ENCODE measurements at places on chromosomes 12 and 14. TPM values are rescaled to one million over a fixed set of nuclear protein-coding genes. Genes with fewer than 3 reads are reported as not detected.

ESRRB gene
- 1.2 TPM for total RNA-seq

GRCh38 chr14:99880651-99881420 lies 87.6 kb downstream of the EML1 start:
- DNase-seq = peak; percentile 72

- no peak for DNase-seq
Observed at GRCh38 chr12:47378907-47379306, 299.1 kb upstream of the AMIGO2 start.

DNA sequence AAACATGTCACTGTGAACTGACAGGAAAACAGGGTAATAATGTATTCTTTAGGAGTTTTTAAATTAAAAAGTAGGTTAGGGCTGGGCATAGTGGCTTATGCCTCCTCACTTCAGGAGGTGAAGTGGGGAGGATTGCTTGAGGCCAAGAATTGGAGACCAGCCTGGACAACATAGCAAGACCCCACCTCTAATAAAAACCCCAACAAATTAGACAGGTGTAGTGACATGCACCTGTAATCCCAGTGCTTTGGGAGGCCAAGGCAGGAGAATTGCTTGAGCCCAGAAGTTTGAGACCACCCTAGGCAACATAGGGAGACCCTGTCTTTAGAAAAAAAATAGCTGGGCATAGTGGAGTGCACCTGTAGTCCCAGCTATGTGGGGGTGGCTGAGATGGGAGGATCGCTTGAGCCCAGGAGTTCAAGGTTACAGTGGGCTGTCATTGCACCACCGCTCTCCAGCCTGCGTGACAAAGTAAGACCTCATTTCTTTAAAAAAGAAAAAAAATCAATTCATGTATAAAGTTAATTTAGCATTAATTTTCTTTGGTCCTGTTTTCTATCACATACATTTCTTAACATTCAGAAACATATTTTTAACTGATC lies 20.4 kb downstream of the FBXO34 start:
- DNase-seq = no peak

GRCh38 chr14:88668448-88669116 lies 105.7 kb downstream of the ZC3H14 start:
- DNase-seq = peak; percentile 10
